BJ (cell line): ENCODE measurements at places on chromosomes 5 and 9. TPM values are rescaled to one million over a fixed set of nuclear protein-coding genes. Genes with fewer than 3 reads are reported as not detected.

DNA sequence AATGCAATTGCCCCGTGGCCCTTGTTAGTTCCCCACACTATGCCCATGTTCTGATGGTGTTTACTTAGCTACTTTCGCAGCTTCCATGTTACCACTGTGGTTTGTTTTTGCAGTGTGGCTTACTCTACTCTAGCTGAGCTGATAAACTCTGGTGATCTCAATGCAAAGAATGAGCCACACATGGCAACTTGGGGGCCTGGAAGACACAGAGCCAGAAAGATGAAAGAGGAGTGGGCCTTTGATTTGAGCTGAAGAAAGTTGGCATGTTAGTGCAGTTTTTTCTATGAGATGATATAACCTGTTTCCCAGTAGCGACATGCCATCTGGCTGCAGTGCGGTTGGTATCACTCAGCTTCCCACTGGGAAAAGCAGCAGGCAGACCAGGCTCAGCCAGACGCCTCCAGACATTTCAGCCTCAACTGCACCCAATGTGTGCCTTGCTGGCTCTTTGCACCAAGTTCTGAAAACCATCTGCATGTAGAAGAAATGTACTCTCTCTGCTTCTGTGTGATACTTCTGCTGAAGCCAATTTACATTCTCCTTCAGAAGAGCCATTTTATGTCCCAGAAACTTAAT is 329.4 kb downstream of the ARHGEF28 start:
- no peak for DNase-seq

Gene MED22
- polyA plus RNA-seq = 18.4 and 28.3 TPM in 2 replicates

Gene PCDHB14
- polyA plus RNA-seq = 0.42 and 0.47 TPM in 2 replicates

DNA sequence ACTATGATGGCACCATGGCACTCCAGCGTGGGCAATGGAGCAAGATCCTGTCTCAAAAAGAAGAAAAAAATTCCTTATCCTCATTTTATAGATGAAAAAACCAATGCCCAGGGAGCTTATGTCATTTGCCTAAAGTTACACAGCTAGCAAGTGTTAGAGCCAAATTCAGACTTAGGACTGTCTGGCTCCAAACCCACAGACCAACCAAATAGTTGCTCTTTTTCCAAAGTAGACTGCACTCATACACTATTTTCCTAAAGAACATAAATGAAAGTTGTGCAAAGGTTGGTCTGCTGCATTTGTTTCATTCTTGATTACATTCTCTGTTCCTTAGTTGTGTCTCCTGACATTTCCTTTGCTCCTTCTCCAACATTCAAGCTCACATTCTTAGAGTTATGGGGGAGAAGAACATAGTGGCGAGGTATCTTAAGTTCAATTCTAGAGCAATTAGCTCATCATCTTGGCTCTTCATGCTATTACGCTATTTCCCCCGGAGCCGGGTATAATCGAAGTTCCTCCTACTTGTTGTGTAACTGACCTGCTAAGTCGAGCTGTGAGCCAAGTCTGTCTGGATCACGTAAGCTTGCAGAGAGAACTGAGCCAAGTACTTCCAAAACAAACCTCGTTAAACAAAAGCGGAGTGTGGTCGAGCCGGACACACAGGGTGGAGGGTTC is 138.3 kb downstream of the RFK start:
- peak; percentile 99 for DNase-seq

Gene ERAP2
- 9.2 and 17.3 TPM in 2 replicates for polyA plus RNA-seq

DNA sequence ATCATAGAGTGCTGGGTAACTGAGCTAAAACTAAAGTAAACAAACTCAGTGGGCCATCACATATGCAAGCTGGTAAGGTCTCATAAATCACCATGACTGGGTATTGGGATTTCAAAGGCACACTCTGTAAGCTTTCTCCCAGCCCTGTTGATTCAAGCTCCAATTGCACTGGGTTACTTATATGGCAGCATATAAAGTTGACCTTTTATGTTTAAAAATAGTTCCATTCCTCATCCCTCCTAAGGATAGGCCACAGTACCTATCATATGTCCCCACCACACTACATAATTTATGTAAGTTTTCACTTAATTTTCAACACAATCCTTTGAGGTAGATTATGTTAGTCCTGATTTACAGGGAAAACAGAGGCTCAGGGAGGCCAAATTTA is 438.4 kb downstream of the RAB3C start:
- DNase-seq = no peak

DNA sequence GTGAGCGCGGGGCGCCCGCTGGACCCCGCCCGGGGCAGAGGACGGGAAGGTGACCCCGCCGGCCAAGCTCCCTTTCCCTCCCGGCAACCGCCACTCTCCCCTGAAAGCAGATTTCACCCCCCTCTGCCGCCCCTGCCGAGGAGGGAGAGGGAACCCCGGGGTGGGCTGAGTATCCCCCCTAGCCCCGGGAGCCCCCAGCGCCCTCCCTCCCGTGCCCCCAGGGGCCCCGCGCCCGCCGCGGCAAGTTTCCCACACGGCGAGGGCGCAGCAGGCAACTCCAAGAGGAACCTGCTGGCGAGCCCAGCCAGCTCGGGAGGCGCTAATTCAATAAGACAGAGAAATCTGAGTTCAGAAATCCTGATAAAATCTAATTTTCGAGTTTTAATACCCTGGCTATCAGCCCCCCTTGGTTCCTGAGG is 1.6 kb downstream of the NTNG2 start:
- DNase-seq = no peak

DNA sequence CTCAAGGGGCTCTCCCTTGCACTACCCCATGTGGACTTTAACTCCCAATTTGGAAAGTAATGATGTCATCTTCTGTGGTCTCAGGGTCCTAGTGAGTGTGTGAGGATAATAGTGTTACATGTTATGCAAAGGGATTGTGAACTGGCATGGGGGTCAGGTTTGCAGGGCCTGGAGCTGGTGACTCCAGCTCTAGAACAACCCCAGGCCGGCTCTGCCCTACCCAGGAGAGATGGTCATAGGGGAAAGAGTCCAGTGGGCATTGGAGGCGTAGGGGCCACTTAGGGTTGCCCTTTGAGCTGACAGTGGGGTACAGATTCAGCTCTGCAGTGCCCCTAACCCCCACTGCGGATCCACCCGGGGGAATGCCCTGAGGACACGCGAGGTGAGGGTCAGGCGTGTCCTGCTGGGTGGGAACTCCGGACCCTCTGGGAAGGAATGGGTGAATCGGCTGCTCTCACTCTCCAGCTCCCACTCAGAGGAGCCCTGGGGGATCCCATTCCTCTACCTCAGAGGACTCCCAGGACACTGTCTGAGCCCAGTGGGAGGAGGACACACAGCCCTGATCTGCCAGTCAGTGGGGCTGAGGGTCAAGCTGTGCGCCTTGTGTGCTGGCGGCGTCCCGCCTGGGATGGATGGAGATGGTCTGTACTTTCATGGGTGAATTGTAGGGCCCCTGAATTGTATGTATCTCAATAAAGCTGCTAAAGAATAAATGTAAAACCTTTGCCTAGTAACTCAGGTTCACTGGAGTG is 2.5 kb upstream of the NKD2 start:
- no peak for DNase-seq

GRCh38 chr9:110846215-110846614 is 177.6 kb downstream of the MUSK start:
- no peak for DNase-seq

Gene UGT3A1
- not detected in 2 replicates for polyA plus RNA-seq

DNA sequence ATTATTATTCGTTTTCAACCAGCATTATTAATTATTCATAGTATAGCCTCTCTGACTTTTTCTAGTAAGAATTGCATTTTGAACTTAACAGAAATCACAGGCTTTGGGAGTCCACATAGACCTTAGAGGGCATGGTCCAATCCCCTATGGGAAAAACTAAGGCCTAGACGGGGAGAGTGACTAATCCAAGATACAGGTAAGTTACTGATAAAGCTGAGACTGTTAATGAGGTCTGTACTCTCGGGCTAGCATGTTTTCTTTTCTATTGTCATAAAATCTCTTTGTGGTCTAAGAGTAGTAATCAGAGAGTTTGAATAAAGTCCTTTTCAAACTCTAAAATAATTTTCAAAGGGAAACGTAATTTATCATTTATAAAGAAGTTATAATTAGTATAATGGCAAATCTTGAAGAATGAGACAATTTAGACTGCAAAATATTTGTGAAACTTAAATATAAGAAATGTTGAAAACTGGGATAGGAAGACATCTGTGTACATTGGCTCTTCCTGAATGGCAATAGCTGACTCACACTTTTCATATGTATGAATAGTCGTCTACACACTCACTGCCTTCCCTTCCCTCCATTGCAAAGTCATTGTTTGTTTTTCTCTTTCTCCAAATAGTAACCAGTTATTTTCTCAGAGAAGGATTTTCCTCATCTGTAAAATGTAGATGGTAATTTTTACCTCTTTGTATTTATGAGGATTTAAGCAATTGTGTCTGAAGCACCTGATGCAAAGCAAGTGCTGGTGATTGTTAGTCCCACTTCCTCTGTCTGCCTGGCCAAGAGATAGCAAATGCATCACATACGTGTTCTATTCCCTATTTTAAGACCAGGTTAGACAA is 207.9 kb upstream of the CD180 start:
- no peak for DNase-seq

Gene SELENOP
- 4.4 and 4.6 TPM in 2 replicates for polyA plus RNA-seq

Gene ADAMTS12
- 25.6 and 30.1 TPM in 2 replicates for polyA plus RNA-seq

Gene N4BP3
- 0.02 and 0.04 TPM in 2 replicates for polyA plus RNA-seq

Gene C9orf50
- polyA plus RNA-seq = 0.20 and 0.21 TPM in 2 replicates

DNA sequence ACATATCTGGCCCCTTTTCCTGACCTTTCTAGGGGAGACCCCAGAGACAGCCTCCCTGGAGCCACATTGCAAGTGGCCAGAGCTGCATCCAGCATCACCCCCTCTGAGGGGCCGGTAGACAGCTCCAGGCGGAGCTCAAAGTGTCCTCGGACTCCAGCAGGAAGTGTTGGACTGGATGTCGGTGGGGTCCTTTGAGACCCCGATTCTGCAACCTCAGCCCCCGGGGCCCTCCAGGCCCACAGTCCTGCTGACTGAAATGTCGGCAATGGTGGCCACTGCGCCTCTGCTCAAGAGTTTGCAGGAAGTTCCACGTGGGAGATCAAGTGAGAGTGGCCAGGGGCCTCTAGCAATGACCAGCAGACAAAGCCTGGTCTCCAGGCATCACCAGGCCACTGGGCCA is 115.9 kb upstream of the FOXD4L5 start:
- DNase-seq = no peak

GRCh38 chr9:95742821-95743220 is 132.7 kb upstream of the ERCC6L2 start:
- DNase-seq = no peak

Gene GABRA1
- polyA plus RNA-seq = not detected in 2 replicates

- no peak for DNase-seq
These were observed 175.6 kb downstream of the GABBR2 start for GRCh38 chr9:98533132-98533531.

Gene EIF4E1B
- polyA plus RNA-seq = not detected in 2 replicates

GRCh38 chr9:115972362-115972761 is 181.2 kb upstream of the PAPPA start:
- DNase-seq = no peak

DNA sequence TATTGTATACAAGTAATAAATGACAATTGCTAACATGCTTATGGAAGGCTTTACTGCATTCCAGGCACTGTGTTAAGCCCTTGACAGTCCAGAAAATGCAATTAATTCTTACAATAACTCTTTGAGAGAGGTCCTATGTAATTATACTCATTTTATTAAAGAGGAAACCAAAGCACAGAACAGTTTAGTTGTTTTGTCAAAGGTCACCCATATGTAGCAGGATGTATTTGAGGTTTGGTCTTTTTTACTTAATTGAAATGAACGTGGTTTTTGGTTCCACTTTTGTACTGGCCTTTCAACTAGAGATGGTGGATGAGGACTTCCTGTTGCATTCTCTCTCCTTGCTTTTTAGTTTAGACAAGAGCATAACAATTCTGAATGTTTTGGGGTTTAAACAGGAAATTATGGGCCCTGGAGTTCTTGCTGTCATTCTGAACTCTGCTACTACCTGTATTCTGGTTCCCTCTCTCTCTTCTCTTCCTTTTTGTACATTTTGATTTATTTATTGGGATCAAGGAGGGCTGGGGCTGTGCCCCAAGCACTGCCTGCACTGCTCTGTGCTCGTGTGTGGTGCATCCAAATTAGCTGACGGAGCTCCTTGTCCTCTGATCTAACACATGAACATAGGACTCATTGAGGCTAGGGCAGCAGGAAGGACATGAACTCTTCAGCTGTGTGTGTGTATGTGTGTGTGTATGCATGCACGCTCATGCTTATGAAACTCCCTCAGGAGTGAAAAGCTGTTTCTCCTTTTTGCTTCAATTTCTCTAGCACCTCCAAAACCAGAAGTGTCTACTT is 47.4 kb downstream of the SLC28A3 start:
- no peak for DNase-seq

GRCh38 chr5:124823380-124823779 is 76.9 kb upstream of the ZNF608 start:
- DNase-seq = no peak

Gene IRX1
- 0.15 and 0.33 TPM in 2 replicates for polyA plus RNA-seq

Gene HEMGN
- polyA plus RNA-seq = not detected in 2 replicates

DNA sequence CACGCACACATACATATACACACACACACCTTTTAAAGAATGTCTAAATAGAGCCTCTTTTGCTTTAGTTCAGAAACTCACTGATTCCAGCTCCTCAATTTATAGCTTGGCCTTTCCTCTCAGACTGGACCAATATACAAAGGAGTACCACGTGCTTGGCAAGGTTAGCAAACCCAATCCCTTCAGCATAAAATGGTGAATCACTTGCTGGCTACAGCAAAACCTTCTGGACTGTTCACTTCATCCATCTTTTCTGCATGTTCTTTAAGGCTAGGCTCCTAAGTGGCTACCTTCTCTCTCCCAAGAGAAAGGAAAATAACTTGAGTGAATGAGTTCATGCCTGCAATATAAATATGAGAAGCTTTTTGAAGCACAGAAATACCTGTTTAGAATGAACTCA is 109.7 kb downstream of the LPAR1 start:
- DNase-seq = no peak

DNA sequence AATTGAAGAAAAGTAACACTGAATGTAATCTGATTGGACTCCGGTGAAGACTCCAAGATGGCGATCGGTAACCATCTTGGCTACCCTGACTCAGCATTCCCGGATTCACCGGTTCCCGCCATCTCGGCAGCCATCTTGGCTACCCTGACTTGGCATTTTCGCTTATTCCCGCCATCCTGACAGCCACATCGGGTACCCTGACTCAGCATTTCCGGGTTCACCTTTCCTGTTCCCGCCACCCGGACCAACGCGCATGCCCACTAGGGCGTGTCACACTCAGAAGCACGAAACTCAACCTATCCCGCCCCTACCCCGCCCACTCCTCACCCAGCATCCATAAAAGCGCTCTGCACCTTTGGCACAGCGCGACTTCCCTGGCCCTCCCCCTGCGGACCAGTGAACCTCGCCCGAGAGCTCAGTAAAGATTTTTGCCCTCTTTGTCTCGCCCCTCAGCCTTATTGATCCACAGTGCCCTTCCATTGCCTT is 17.2 kb downstream of the SPTLC1 start:
- peak; percentile 4 for DNase-seq

Gene PCDHGA3
- polyA plus RNA-seq = 1.9 and 2.5 TPM in 2 replicates

Gene LTC4S
- polyA plus RNA-seq = 0.49 and 0.88 TPM in 2 replicates

Gene FST
- 66.6 and 85.5 TPM in 2 replicates for polyA plus RNA-seq

- DNase-seq = no peak
These were observed 6.3 kb upstream of the MXD3 start for GRCh38 chr5:177317959-177318377.

Gene KIF4B
- polyA plus RNA-seq = not detected in 2 replicates
